ENCODE measurements at places on chromosomes 4 and X.
A peak's percentile ranks its signal among the peaks of the same experiment; 100 is the strongest.

- DNase-seq: no peak
Measured at GRCh38 chrX:124690495-124690894, 344.1 kb downstream of the SH2D1A start.

GRCh38 chrX:110055616-110056015, 52.7 kb downstream of the TMEM164 start:
- DNase-seq: no peak

DNA sequence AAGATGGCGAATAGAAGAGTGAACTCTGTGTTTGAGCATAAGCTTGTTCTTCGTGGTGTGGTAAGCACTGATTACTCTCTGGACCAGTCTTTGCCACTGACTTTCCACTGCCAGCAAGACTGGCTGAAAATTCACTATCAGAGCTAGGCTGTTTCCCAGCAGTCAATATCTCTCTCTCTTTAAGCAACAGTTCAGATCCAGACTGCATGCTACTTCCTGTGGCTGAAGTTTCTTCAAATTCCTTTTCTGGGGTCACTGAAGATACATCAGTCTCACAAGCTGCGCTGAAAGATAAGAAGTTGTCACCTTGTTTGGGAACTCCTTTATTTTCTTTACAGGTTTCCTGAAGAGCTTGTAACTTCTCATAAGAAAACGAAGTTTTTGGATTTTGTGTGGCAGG, 54.0 kb upstream of the FAM120C start:
- no peak for DNase-seq

DNA sequence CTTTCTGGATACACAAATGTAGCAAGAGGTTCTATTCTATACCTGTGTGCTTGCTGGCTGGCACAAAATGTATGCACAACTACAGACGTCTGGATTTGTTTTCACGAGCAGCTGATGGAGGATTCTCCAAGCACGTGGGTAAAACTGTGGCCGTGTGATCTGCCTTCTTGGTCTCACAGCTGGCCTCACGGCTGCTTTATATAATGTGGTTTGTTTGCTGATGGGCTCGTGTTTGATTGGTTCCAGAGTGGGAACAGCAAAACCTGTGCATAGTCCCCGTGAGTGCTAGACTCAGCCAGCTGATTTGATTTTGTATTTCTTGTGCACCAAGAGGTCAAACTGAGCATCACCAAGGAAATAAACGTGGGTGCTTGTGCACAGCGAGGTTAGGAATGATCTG, 262.6 kb upstream of the RPS6KA3 start:
- no peak for DNase-seq

DNA sequence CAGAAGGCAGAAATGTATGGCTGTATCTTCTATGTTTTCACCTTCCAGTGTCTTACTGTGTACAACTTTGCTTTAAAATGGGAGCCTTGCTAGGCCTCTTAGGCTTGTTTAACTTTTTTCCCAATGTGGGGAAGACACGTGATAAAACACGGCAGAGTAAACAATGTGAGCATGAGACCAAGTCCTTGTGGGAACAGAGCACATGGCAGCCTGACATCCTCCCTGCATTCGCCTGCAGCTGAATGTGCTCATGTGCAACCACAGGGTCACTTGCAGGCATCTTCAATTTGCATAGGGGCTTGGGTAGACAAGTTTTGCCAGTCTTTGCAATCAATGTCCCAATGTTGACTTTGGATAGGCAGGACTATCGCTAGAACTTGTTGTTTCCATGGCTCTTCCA, 91.8 kb downstream of the CCNG2 start:
- no peak for DNase-seq

- DNase-seq: peak; percentile 32
Measured at GRCh38 chr4:183350317-183351071, 28.3 kb upstream of the CLDN24 start.

- DNase-seq: no peak
Measured at GRCh38 chrX:2714551-2714950, 23.5 kb downstream of the CD99 start.

- no peak for DNase-seq
Measured at GRCh38 chr4:147328756-147329446, 152.0 kb upstream of the EDNRA start.

DNA sequence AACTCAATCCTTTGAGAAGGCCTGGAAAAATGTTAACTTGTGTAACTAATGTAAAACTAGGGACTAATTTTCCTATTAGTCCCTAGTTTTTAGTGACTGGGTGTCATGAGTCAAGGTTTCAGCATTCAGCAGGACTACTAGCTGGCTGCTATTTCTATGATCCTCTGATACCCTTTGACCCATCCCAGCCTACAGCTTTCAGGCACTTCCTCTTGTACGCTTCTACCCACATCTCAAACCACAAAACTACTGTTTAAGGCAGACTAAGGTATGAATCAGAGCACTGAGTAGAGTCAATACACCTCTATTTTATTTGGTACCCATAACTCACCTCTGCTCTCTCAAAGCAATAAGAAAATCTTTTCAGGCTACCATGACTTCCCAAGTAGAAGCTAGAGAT, 809.6 kb downstream of the PDHA2 start:
- no peak for DNase-seq

DNA sequence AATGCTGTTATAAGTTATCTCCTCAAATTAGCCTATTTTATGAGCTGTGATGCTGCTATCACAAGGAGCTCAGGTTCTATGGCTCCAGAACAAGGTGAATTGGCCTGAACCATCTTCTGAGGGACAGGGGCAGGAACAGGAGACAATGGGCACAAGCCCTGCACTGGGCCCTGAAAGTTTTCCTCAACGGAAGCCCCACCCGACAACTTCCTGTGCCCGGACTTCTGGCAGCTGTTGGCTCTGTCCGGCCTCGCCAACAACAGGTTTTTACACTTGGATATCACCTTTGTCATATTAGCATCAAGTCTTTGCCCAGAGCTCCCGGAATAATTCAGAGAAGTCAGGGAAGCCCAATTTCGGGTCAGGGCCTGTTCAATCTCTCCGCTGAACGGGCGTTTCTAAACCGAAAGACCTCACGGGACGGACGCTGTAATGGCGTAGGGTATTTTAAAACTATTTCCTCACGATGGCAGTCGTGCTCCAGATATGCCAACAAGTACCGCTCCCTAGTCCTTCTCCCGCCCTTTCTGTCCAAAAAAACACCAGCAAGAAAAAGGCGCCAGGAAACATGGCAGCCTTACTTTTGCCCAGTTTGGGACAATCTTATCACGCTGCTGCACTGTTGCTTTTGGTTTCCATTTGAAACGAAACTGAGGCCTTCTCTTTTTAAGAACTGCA, 201.0 kb upstream of the STK26 start:
- DNase-seq: peak; percentile 80

DNA sequence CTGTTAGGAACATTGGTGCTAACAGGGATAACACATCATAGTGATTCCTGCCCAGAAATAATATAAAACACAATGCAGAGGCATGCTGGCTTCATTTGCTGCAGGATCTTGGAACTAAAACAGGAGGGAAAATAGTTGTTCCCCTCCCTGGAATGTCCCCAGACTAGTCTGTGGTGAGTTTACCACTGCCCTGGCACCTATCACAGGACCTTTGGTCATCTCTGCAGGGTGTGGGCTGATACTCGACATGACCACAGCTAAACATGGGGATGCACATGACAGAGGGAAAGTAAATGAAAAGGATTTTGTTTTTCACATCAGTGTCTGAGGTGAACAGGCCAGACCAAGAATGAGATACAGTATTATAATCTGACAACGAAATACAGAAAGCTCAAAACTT, 160.2 kb upstream of the DKK2 start:
- DNase-seq: no peak

- no peak for DNase-seq
Measured at GRCh38 chr4:111618908-111619307, 526.3 kb upstream of the FAM241A start.

DNA sequence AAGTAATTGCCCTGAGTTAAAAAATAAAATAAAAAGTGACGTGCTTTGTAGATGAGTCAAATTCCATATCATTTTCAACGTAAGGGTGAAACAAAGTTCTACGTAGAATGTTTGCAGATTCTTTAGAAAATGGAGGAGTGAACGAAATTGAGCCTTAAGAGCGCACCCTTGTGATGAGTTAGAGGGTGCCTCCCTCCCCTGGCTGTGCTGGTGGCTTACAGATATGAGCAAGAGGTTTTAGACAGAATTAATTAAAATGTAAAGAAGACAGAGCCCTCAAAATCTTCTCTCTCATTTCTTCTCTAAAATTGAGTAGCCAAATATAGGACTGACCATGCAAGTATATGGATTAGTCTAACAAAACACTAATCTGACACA, 30.2 kb upstream of the LGI2 start:
- no peak for DNase-seq

GRCh38 chr4:177607111-177607573, 164.9 kb upstream of the AGA start:
- no peak for DNase-seq

GRCh38 chr4:17203797-17204196, 305.4 kb upstream of the LDB2 start:
- DNase-seq: no peak

- DNase-seq: no peak
Measured at GRCh38 chr4:140856621-140857062, 100.5 kb upstream of the TBC1D9 start.

- no peak for DNase-seq
Measured at GRCh38 chrX:149151805-149152757, 353.0 kb downstream of the IDS start.

DNA sequence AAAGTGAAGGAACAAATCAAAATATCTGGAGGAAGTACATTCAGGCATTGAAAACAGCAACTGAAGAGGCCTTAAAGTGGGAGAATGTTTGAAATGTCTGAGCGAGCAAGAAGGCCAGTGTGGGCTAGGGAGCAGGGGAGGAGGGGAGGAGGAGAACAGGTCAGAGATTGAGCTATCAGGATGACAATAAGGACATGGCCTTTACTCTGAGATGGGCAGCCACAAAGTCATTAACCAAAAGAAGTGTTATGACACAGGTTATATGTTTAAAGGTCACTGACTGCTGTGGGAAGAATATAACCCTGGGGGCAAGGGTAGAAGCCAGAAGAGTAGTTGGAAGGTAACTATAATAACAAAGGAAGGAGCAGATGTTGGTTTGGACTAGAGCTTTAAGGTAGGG, 315.4 kb downstream of the INPP4B start:
- no peak for DNase-seq

DNA sequence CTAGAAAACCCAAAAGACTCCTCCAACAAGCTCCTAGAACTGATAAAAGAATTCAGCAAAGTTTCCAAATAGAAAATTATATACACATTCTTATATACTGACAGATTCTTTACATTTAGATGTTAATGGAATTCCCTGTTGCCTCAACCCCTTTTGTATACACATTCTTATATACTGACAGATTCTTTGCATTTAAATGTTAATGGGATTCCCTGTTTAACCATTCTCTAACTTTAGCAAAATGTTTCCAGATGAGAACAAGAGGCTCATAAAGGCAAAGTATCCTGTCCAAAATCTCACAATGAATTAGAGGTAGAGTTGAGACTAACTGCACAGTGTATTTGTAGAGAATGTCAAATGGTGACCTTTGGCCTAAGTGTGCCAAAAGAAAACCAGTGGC, 23.1 kb upstream of the AR start:
- DNase-seq: no peak

DNA sequence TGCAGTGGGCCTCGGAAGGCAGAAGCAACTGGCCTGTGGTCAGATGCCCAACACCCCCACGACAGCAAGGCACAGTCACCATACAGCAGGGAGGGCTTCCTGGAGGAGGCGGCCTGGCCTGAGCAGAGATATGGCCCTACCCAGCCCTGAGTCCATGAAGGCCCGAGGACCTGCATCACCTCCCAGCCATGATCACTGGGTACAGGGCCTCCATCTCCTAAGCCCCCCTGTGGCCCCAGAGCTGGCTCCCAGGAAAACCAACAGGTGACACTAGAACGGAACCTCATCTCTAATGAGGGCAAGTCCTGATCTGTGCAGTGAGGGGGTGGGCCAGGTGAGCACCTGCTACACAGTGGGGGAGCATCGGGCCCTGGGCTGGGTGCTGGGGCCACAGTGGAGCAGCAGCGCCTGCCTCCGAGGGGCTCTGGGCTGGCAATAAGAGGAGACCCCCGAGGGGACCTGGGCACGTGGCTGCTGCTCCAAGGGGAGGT, 26.2 kb upstream of the MXD4 start:
- no peak for DNase-seq
